ENCODE measurements at places on chromosomes 11 and 22. TPM values are rescaled to one million over a fixed set of nuclear protein-coding genes. Genes with fewer than 3 reads are reported as not detected.

GRCh38 chr11:57885298-57886050, 123.9 kb downstream of the CTNND1 start:
- no peak for DNase-seq

- peak; percentile 80 for DNase-seq
These were observed 84.1 kb downstream of the NXPE2 start for GRCh38 chr11:114762408-114762807.

CBLIF gene
- not detected for polyA plus RNA-seq

GRCh38 chr22:47808236-47808635, 1045.8 kb downstream of the TBC1D22A start:
- DNase-seq = no peak

GRCh38 chr11:472816-473215, 22.7 kb downstream of the PTDSS2 start:
- no peak for DNase-seq
